ENCODE measurements at places on chromosomes 2 and 18.

DNA sequence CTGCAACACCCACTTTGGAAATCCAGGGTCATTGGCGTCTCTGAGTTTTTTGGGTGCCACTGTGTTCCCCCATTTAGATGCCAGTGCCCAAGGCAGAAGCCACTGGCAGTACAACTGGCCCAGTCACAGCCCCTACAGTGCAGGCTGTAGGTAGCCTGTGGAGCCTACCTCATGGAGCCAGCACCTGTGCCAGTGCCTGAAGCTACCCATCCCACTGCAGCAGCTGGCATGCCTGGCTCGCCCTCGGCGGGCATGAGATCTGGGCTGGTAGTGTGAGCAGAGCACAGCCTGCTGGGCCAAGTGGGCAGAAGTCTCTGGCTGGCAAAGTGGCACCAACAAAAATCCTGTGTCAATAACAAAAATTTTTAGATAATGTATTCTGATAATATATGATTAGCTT lies 1111.4 kb upstream of the NXPH2 start:
- DNase-seq: no peak

- no peak for DNase-seq
Measured at GRCh38 chr18:77145364-77145901, 12.8 kb upstream of the MBP start.

DNA sequence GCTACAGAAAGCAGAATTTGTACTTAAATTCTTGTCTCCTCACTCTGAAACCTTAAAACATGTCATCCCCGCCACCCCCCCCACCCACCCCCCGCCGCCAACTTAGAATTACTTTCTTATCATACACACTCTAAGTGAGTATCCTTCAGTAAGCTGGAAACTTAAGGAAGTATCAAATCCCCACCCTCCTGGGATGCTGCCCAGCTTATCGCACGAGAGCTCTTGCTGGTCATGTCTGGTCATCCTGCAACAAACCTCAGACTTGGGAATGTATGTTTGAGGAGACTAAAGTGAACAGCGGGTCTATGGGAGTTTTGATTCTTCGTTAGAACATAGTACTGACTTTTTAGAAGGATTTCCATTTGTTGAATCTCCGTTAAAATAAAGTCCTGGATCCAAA lies 203.3 kb downstream of the PTGR3 start:
- DNase-seq: no peak

GRCh38 chr2:237485304-237485703 lies 1.7 kb upstream of the MLPH start:
- DNase-seq: no peak

DNA sequence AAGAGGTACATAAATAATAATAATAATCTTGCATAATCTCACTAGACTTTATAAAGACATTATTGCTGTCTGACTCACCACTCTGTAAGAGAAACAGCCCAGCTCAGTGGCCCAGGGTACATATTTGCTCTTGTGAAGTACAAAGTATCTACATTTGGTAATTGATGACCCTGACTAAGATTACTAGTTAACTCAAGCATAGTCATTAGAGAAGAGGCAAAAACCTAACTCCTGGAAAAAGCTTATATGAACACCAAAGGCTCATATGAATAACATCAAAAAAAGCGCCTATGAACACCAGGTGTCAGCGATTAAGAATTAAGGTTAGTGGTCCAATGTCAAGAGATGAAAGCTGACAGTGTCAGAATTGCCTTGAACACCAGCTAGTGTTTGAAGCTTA lies 38.4 kb downstream of the RAD51AP2 start:
- DNase-seq: no peak

GRCh38 chr2:136183097-136183496 lies 65.1 kb upstream of the CXCR4 start:
- no peak for DNase-seq

- DNase-seq: no peak
Measured at GRCh38 chr2:72605836-72606442, 219.9 kb downstream of the EXOC6B start.

DNA sequence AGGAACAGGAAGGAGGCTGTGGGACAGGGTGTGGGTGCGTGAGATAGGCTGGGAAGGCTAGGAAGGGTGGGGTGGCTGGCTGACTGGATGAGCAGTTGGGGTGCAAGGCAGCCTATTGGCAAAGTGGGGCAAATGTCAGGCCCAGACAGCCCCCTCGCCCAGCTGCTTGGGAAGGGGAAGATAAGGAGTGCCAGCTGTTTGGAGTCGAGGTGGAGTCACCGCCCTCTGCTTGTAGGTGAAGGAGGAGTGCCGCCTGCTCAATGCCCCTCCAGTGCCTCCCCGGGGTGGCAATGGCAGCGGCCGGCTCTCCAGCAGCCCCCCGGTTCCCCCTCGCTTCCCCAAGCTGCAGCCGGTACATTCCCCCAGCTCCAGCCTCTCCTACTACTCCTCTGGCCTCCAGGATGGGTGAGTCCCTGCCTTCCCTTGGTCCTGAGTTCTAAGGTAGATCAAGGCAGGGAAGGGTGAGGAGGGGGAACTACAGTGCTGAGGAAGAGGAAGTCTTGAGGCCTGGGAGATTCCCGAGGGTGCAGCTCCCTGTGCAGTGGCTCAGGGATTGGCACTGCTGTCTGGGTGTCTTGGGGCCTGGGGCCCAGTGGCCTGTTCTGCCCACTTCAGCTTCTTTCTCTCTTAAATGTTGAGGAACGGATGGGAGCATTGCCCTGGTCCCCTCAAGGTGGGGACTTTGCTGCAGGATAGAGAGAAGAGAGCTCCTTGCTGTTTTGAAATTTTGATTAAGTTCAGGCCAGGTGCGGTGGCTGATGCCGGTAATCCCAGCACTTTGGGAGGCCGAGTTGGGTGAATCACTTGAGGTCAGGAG lies 13.3 kb downstream of the GAREM2 start:
- DNase-seq: no peak

DNA sequence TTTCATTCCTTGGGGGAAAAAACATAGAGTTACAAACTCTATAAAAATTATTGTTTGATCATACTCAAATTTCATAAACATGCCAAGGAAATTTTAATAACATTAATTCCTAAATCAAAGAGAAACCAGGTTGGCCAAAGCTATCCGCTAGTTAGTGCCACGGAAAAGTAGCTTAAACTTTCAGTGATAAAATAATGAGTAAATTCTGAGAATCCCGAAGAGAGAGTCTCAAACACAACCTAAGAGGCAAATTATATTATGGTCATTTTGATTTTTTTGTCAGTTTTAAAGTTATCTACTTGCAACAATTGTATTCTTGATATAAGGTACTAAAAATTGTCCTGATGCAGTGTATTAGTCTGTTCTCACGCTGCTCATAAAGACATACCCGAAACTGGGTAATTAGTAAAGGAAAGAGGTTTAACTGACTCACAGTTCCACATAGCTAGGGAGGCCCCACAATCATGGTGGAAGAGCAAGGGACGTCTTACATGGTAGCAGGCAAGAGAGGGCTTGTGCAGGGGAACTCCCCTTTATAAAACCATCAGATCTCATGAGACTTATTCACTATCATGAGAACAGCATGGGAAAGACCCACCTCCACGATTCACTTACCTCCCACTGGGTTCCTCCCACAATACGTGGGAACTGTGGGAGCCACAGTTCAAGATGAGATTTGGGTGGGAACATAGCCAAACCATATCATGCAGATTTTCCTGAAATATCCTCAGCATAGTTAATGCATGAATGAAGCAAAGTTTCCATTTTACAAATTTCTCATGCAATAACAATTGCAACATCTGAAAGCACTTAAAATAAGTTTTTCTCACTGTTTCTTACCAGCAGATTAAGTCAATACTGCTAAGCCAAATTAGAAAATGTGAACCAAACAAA lies 205.9 kb upstream of the STK17B start:
- DNase-seq: no peak

DNA sequence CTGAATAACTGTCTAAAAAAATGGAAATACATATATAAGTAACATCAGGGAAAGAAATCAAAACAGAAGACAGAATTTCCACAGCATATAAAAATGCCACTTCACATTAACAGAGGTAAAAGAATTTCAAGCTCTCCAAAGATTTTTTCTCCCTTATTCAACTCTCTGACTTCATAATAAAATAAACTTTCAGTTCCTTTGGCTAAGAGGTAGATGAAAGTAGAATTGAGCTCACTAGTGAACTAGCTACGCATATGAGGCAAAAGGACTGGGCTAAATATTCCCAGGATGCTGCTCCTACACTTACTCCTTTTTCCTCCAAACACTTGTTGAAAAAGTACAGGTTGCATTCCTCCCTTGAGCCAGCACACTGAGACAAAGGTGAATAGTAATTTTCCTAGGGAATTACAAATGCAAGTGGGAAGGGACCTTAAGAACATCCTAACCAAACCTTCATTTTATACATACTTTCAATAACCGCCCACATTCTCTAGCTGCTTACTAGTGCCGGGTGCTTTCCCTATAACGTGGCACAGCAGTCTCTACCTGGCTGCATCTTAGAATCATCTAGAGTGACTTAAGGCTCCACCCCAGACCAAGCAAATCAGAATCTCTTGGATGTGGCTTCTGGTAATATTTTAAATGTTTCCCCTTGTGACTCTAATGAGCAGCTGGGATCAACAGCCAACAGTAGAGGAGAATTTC lies 136.6 kb downstream of the MTCL1 start:
- no peak for DNase-seq

GRCh38 chr2:608711-609110 lies 68.5 kb downstream of the TMEM18 start:
- DNase-seq: no peak

DNA sequence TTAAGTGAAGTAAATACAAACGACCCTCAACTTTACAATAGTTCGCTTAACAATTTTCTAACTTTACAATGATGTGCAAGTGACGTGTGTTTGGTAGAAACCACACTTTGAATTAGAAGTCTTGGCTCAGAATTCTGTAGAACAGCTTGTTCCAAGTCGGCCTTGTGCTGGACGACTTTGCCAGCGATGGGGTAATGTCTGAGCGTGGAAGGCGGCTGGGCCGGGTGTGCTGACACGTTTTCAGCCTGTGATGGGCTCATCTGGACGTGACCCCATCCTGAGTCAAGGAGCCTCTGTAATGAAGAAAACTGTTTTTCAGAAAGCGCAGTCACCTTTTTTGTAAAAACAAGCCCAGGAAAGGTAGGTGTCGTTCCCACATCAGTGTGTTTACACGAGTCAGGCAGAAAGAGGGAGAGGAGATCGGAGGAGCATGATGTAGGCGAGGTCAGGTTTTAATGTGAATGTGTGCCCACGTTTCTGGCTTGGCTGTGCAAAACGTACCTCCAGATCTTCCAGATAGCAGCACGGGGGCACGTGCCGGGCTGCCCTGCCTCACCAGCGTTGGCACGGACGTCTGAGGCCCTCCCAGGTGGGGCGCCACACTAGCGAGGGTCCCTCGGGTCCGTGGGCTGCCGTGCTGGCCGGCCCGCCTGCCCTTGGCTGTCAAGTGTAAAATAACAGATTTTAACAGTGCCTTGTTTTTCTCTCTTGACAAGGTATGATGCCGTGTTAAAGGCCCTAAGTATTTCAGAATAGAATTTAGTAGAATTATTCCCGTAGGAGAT lies 54.6 kb downstream of the CTDP1 start:
- no peak for DNase-seq

DNA sequence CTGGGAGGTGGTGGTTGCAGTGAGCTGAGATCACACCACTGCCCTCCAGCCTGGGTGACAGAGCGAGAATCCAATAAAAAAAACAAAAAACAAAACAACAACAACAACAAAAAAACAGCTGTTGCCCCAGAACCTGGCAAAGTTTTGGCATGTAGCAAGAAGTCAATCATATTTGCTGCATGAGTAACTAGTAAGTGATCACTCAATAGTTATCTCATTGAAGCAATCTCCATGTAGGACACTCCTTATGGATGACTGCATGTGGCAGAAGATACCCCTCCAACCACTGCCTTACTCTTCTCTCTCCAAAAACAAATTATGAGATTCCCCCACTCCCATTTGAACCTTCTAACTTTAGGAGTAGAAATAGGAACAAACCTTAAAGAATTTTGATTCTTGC lies 113.7 kb downstream of the TTC27 start:
- DNase-seq: no peak

DNA sequence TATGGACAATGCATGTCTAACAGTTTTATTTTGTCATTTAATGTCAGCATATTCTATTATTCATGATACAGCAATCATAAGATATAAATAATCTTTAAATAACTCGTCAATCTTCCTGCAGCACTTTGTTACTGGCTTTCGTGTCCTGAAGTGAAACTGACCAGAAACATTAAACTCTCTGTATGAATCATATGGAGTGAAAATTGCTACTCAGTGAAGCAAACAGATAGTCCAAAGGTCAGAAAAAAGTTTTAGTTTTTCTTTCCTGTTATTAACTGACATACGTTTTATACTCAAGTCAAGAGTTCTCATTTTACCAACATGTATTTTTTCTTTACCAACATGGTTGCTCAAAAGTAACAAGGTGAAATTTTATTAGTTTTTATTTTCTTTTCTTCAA lies 106.8 kb upstream of the GALNT5 start:
- peak; percentile 33 for DNase-seq

DNA sequence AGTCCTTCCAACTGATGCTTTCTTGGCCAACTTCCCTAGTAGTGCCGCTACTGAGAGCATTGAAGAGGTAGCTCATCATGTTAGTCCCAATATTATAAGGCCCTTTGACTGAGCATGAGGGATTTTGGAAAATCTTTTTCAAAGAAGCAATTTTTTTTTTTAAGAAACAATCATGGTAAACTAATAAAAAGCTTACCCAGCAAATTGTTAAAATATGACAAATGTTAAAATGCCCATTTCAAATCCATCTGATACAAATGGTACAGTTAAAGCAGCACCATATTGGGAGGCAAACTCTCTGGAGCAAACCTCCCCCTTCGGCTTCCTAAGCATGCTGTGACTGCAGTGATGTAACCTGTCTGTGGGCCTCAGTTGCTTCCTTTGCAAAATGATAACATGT lies 135.6 kb downstream of the RTN4 start:
- DNase-seq: no peak

GRCh38 chr18:77702686-77703085 lies 453.0 kb downstream of the GALR1 start:
- no peak for DNase-seq

- DNase-seq: no peak
Measured at GRCh38 chr18:3350566-3351527, 88.9 kb downstream of the MYL12B start.

- no peak for DNase-seq
Measured at GRCh38 chr2:117485588-117485987, 328.9 kb upstream of the DDX18 start.

GRCh38 chr2:32003791-32004190 lies 7.0 kb downstream of the MEMO1 start:
- DNase-seq: no peak

- no peak for DNase-seq
Measured at GRCh38 chr2:138565230-138565598, 63.6 kb downstream of the SPOPL start.

GRCh38 chr2:72008608-72009007 lies 139.1 kb downstream of the CYP26B1 start:
- no peak for DNase-seq

GRCh38 chr2:62266433-62267038 lies 70.6 kb downstream of the B3GNT2 start:
- DNase-seq: peak; percentile 14

DNA sequence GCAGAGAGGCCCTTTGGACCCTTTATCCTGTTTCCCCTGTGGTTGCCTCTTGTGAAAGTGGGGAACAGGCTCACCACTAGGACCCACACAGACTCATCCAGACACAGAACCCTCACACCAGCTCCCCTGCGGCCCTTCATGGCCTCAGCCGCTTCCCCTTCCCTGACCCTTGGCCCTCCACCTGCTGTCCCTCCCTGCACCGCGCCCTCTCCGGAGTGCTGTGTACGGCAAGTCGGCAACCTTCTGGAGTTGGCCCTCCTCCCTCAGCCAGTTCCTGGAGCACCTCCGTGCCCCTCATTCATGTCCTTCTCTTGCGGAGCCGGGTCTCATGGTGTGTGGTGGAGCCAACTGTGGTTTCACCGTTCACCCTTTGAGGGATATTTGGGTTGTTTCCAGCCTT lies 44.0 kb downstream of the CTDP1 start:
- no peak for DNase-seq

Data from Caki2 (cell line).